HEK293T (cell line): ENCODE measurements at places on chromosomes 3 and 15.
A peak's percentile ranks its signal among the peaks of the same experiment; 100 is the strongest.

- no peak for DNase-seq
Measured at GRCh38 chr3:65971293-65972252, 67.1 kb downstream of the MAGI1 start.

- no peak for DNase-seq
Measured at GRCh38 chr3:63405882-63406281, 127.8 kb downstream of the SYNPR start.

- DNase-seq: no peak
Measured at GRCh38 chr3:12328132-12328836, 39.4 kb downstream of the PPARG start.

GRCh38 chr15:92098869-92099268 is 245.4 kb downstream of the SLCO3A1 start:
- DNase-seq: no peak

GRCh38 chr3:142644502-142644901 is 48.3 kb downstream of the PLS1 start:
- no peak for DNase-seq

DNA sequence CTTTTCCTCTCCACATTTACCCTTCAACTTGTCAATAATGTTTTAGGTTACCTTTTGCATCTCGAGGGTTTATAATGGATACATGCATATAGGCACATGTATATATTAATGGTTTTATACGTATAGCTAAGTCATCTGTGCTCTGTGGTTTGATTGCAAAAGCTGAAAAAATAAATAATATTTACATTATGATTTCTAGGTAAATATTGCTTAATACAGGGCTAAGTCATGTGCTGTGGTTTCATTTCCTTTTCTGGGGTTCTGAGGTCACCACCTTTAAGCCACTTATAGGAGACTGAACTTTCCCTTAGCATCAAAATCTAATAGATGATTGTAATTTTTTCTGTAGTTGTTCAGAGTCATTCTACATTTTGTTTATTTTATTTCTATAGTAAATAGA is 33.1 kb downstream of the LPP start:
- no peak for DNase-seq

- DNase-seq: no peak
Measured at GRCh38 chr3:45885979-45886705, at the start of gene CCR9. CCR9 (plus strand) TSS chr3:45886543; CDS start chr3:45894934, 8,391 bp downstream.

GRCh38 chr3:185151964-185152409 is 873 bp downstream of the C3orf70 start:
- DNase-seq: no peak

- DNase-seq: no peak
Measured at GRCh38 chr3:184489268-184489841, 72.2 kb upstream of the EPHB3 start.

- peak; percentile 17 for DNase-seq
Measured at GRCh38 chr15:25437777-25438600, 835 bp downstream of the UBE3A start.

- DNase-seq: no peak
Measured at GRCh38 chr3:13475871-13476590, 4.1 kb upstream of the HDAC11 start.

DNA sequence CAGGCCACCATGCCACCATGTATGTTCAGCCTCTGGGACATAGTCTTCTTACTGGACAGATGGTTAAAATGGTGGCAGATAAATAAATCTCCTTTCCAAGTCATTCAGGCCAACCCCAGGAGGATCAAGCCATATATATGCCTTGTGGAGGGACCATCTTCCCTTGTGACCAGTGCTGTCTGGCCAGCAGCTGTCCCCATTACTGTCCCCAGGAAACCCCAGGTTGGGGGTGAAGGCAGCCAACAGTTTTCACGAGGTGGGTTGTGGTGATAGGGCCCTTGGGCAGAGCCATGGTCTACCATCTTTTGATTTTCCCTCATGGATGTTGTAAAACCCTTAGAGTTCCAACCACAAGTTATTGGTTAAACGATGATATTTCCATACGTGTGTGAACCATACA is 48.7 kb upstream of the PCSK6 start:
- DNase-seq: no peak

GRCh38 chr3:109114746-109115145 is 3.2 kb downstream of the MORC1 start:
- DNase-seq: no peak

- no peak for DNase-seq
Measured at GRCh38 chr15:94478763-94479162, 247.4 kb downstream of the MCTP2 start.

- DNase-seq: no peak
Measured at GRCh38 chr3:93969997-93970396, 3.7 kb downstream of the PROS1 start.

GRCh38 chr15:84816694-84817465 is at the start of gene ALPK3:
ALPK3 (plus strand) TSS chr15:84817356; CDS start chr15:84817453, 97 bp downstream.
- DNase-seq: no peak
